ENCODE measurements at places on chromosomes 7 and 10.

GRCh38 chr10:108443636-108444035 is 1279.1 kb upstream of the SORCS1 start:
- no peak for DNase-seq

GRCh38 chr7:16063221-16063620 is 358.1 kb downstream of the CRPPA start:
- DNase-seq = no peak

- DNase-seq = no peak
Observed at GRCh38 chr7:128912281-128912680, 1.8 kb upstream of the KCP start.

GRCh38 chr10:101297901-101298486 is 56.0 kb upstream of the BTRC start:
- DNase-seq = peak; percentile 54

GRCh38 chr7:150322114-150322832 is 882 bp upstream of the LRRC61 start:
- DNase-seq = no peak

DNA sequence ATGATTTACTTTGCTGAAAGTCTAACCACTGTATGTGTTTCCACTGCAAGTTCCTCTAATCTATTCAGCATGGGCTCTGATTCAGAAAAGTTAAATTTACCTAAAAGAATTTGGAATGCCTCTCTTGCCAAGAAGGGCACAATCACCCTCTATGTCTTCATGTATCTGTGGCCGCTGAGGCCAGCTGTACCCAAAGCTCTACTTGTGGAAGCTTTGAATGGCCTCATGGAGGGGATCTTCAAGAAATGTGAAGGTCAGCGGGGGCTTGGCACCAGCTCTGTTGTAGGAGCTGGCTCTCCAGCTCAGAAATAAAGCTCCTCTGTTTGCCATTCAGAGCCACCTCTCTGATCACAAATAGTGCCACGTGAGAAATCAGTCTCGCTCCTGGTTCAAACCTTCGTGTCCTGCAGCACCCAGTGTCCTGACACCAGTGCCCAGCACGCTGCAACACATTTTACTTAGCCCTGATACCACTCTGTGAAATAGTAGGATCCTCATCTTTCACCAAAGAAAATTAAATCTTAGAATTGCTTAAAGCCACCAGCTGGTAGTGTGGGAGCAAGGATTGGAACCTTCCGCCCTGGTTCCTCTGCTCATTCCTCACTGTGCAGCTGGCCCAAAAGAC is 61.1 kb downstream of the PKD1L1 start:
- no peak for DNase-seq

DNA sequence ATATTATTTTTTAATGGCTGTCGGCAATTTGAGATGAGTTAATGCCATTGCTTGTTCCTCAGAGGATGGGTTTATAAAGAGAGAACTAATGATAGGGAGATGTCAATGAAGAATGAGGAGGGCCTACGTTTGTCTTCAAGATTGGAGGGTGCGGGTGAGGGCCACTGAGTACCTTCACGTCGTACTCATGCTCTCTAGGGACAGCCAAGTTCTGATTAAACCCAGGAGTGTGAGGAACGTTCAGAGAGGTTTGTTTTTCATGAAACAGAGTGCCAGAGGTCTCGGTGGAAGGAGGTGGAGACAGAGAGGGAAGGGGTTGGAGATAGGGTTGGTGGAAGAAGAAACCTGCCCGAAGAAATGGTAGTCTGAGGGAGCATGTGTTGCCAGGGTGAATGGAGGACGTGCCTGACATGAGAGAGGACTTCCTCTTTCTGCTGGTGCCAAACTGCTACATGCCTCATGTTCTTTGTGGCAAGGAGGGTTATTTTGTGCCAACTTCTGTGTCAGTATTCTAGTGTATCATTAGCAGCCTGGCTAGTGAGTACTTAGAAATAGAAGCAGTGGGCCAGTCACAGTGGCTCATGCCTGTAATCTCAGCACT is 8.9 kb downstream of the DHTKD1 start:
- DNase-seq = no peak

GRCh38 chr10:60271319-60272040 is 118.2 kb downstream of the ANK3 start:
- no peak for DNase-seq

GRCh38 chr7:18996583-18996982 is 120.9 kb downstream of the TWIST1 start:
- no peak for DNase-seq

- no peak for DNase-seq
Observed at GRCh38 chr7:3980300-3980643, 679.2 kb downstream of the SDK1 start.

DNA sequence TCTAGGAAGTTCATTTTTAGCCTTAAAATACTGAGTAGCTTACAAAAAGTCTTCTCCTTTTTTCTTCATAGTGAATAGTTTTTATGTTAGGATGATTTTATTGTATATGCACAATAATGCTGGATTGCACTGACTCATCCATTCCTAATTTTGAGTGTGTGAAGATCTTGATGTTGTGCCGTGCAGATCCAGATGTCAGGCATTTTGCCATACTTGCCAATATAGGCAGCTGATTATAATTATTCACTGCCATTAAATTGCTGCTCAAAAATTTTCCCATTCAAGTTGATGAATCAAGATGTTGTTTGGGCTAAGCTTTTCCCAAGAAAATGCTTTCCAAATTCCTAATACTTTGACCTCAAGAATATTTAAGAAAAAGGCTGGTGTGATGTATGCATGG is 218.3 kb downstream of the AHR start:
- DNase-seq = no peak

DNA sequence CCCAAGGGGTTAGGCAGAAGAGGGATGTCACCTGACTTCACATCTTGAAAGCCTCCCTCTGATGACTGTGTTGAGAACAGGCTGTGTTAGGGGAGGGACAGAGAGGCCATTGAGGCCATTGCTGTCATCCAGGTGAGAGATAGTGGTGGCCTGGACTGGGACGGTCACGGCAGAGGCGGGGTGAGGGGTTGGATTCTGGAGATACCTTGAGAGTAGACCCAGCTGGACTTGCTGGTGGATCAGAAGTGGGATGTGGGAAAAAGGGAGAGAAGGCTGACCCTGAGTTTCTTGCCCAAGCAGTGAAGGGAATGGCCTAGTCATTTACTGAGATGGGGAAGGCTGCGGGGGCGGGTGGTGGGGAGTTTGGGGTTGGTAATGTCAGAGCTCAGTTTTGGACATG is 13.6 kb downstream of the MTURN start:
- no peak for DNase-seq

GRCh38 chr7:118179191-118179590 is 4.8 kb upstream of the LSM8 start:
- no peak for DNase-seq

GRCh38 chr10:124447751-124448466 is 1.9 kb downstream of the NKX1-2 start:
- no peak for DNase-seq

GRCh38 chr7:131013716-131014115 is 279.7 kb upstream of the KLF14 start:
- no peak for DNase-seq

GRCh38 chr7:144629011-144629410 is 206.8 kb downstream of the TPK1 start:
- no peak for DNase-seq

- no peak for DNase-seq
Observed at GRCh38 chr10:44300666-44301649, 83.9 kb downstream of the CXCL12 start.

- no peak for DNase-seq
Observed at GRCh38 chr7:54729107-54729506, 29.9 kb downstream of the SEC61G start.

- DNase-seq = no peak
Observed at GRCh38 chr7:47455872-47456185, 126.1 kb downstream of the TNS3 start.

GRCh38 chr10:50552771-50553535 is 70.8 kb downstream of the SGMS1 start:
- no peak for DNase-seq

GRCh38 chr10:73887294-73888039 is 13.1 kb upstream of the CAMK2G start:
- no peak for DNase-seq

GRCh38 chr7:110470420-110470819 is 620.5 kb upstream of the LRRN3 start:
- DNase-seq = no peak

DNA sequence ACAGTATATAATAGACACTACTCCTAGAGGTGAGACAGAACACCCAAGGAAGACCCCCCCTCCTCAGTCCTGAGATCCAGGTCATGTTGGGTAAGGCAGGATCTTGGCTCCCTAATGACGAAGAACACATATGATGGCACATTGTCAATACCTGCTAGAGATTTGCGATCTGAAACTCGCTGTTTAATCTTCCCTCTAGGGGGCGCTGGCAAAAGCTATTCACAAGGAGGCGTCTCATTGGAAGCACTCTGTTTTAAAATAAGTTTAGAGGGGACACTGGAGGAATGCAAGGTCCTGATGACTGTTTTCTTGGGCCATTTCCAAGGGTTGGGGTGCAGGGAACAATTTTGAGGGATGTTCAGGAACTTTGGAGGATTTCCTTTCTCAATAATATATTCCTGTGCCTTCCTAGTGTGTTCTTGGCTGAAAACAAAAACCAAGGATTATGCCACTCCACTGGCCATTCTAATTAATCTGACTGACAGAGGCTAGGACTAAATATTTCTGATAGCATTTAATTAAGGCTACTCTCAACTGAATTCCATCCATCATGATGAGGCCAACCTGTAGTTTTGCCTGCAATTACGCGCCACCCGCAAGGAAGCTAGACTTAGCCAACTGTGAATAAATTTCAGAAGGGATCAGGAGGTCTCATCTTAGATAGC is 1013.8 kb upstream of the MBL2 start:
- no peak for DNase-seq

- DNase-seq = no peak
Observed at GRCh38 chr10:108568824-108569223, 1354.5 kb downstream of the XPNPEP1 start.

- no peak for DNase-seq
Observed at GRCh38 chr7:151275813-151276577, 27.5 kb upstream of the SMARCD3 start.

DNA sequence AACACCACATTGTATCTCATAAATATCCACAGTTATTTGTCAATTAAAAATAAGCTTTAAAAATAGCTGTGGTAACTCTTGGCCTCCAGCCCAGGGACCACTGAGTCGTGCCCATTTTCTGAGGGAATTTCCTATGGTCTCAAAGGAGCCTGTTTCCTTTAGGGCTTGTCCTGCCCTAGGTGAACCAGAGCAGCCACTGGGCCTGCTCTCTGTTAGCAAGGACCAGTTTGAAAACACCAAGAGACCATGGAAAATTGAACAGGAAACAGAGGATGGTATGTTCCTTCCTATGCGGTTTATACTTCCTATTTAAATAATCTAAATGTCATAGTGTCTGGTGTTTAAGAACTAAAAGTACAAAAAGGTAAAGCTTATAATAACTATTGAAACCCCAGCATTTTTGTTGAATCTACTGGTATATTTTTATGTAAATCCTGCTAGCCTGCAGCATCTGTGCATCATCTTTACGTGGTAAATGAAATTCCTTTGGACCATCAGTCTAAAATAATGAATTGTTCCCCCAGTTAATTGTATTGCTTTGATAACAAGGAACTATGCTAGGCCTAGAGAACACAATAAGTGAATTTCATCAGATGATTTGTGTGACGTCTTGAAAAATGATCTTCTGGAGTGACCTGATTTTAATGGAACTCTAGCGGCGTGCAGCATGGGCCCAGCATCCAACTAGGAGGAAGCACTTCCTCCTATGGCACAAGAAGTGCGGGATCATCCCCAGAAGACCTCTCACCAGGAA is 333.7 kb downstream of the GFRA1 start:
- no peak for DNase-seq

DNA sequence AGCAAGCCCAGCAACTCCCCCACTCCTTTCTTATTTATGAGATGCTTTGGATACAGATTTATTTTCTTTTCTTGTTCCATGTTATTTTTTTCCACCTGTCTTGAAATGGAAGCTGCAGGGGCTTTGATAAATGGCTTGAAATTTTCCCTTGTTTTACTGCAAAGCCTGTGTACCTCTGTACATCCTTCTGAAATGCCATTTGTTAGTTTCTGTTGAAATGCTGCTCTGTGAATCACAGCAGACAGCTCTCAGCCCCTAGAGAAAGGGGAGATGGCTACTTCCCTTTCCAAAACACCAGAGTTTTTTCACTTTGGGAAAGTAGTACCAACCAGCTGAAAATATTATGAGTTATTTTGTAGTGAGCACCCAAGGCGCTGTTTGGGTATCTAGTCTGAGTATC is 304.2 kb downstream of the ELMO1 start:
- DNase-seq = no peak

GRCh38 chr10:36437367-36437766 is 688.0 kb upstream of the ANKRD30A start:
- no peak for DNase-seq

DNA sequence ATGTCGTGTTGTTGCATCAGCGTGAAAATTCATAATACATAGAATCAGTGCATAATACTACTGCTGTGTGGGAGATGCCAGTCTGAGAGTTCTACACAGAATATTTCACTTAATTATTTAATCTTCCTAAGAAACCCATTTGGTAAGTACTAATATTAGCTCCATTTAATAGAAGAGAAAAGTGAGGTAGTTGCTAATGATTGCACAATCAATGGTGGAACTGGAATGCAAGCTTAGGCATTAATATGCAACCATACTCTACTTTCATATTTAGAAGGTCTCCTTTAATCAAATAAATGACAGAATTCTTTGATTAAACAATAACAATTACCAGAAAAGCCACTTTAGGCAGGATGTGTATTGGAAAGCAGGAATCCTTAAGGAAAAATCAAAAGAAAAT is 660.7 kb upstream of the PHF14 start:
- DNase-seq = no peak

GRCh38 chr7:151225948-151226510 is 976 bp downstream of the ABCF2 start:
- DNase-seq = no peak

DNA sequence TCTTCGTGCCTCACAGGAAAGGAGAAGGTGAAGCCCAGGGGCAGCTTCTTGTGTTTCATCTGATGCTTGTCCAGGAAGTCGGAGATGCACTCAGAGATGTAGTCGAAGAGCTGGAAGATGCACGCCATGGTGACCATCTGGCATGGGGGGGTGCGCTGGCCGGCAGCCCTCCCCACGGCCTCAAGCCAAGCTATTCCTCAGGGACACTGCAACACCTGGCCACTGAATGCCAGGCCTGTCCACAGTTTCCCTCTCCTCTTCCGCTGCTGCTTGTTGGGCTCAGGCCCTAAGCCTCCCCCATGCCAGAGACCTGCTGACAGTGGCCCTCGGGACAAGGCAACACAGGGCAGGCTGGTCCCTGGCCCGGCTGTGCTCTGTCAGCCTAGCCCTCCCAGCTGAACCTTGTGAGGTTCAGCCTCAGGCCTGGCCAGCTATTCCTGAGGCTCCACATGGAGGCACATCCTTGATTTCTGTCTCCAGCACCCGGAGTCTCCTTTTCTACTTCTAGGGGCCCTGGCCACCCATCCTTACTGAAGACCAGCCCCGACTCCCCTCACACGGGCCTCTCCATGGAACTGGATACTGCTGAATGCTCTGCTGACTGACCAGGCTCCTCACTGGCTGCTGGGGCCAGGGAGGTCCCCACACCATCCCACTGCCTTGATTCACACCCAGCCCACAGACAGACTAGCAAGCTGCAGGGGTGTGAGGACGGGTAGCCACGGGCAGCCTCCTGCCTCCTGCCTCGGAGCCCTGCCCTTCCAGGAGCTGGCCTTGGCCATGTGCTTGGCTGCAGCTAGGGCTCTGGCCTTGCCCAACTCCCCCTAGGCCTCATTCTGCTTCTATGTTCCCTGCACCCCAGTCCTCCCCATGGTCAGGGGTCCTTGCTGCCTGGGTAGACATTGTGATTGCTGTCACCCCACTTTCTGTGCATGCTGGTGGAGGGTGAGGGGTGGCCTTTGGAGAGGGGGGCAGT is 10.1 kb upstream of the MYL7 start:
- DNase-seq = no peak

Data from C1 segment of cervical spinal cord (tissue), 14 donors.